ENCODE measurements at places on chromosomes 6 and 20. TPM values are rescaled to one million over a fixed set of nuclear protein-coding genes. Genes with fewer than 3 reads are reported as not detected.

TRIM40 gene
- not detected for total RNA-seq

ZSCAN23 gene
- 2.0 TPM for total RNA-seq

KCNK5 gene
- total RNA-seq: 9.2 TPM

OR12D1 gene
- not detected for total RNA-seq

TSPO2 gene
- total RNA-seq: not detected

- H3K4me1 ChIP-seq: no peaks in the 10 kb centered on the region
- no peak overlapping the region for H3K27ac ChIP-seq
- no peaks in the 10 kb centered on the region for H3K36me3 ChIP-seq
Measured at GRCh38 chr6:3825331-3825831, 23.8 kb upstream of the FAM50B start.

GRCh38 chr6:10518557-10519407 lies 2.4 kb upstream of the GCNT2 start:
- H3K27me3 ChIP-seq: no peaks in the 10 kb centered on the region
- H3K4me3 ChIP-seq: no peak overlapping the region
- no peaks in the 10 kb centered on the region for H3K4me1 ChIP-seq
- H3K27ac ChIP-seq: no peak overlapping the region

GRCh38 chr20:1874450-1875182 lies 20.6 kb upstream of the SIRPA start:
- no peaks in the 10 kb centered on the region for H3K4me1 ChIP-seq
- no peak for DNase-seq
- H3K27ac ChIP-seq: no peak overlapping the region
- peaks cover 15% of the 10 kb centered on the region for H3K27me3 ChIP-seq
- no peak overlapping the region for H3K4me3 ChIP-seq
- no peaks in the 10 kb centered on the region for H3K36me3 ChIP-seq

GRCh38 chr6:131136021-131136786 lies 937 bp downstream of the AKAP7 start:
- H3K36me3 ChIP-seq: peaks cover 1% of the 10 kb centered on the region
- H3K4me3 ChIP-seq: peak overlapping the region; percentile 85
- H3K27ac ChIP-seq: peak overlapping the region; percentile 83
- peaks cover 13% of the 10 kb centered on the region for H3K4me1 ChIP-seq

DNA sequence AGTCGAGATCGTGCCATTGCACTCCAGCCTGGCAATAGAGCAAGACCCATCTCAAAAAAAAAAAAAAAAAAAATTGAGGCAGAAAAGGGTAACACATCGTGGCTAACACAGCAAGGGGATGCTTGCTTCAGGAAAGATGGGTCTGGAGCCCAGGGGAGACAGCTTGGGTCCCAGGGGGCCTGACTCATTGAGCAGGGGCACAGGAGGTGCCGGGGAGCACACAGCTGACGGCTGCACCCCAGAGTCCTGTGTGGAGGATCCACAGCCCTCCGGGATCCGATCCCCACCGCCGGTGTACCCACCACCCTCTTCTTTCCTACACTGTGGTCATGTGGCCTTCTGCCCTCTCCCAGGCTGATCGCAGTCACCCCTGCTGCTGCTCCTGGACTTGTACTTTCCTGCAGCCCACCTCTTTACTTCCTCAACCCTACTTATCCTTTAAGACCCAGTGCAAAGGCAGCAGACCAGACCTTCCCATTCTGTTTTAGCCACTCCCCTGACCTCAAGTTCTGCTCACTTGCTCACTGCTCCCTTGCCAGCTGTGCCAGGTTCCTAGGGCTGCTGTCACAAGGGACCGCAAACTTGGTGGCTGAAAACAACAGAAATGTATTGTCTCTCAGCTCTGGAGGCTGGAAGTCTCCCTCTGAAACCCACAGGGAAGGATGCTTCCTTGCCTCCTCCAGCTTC lies 17.6 kb upstream of the EZR start:
- no peaks in the 10 kb centered on the region for H3K27me3 ChIP-seq
- DNase-seq: no peak
- H3K4me1 ChIP-seq: no peaks in the 10 kb centered on the region
- no peak overlapping the region for H3K27ac ChIP-seq
- no peaks in the 10 kb centered on the region for H3K36me3 ChIP-seq
- no peak overlapping the region for H3K4me3 ChIP-seq

- H3K27ac ChIP-seq: no peak overlapping the region
- H3K4me1 ChIP-seq: peaks cover 39% of the 10 kb centered on the region
- H3K27me3 ChIP-seq: no peaks in the 10 kb centered on the region
- H3K36me3 ChIP-seq: no peaks in the 10 kb centered on the region
- DNase-seq: peak; percentile 21
Measured at GRCh38 chr6:16711546-16712254, 49.6 kb downstream of the ATXN1 start.

GRCh38 chr6:130928158-130928912 lies 101.1 kb downstream of the SMLR1 start:
- H3K36me3 ChIP-seq: no peaks in the 10 kb centered on the region
- DNase-seq: no peak
- H3K27ac ChIP-seq: no peak overlapping the region
- no peaks in the 10 kb centered on the region for H3K27me3 ChIP-seq
- H3K4me3 ChIP-seq: no peak overlapping the region
- no peaks in the 10 kb centered on the region for H3K4me1 ChIP-seq

- no peak overlapping the region for H3K27ac ChIP-seq
- H3K36me3 ChIP-seq: no peaks in the 10 kb centered on the region
- peaks cover 4% of the 10 kb centered on the region for H3K27me3 ChIP-seq
- DNase-seq: no peak
Measured at GRCh38 chr6:110520209-110520965, 44.0 kb upstream of the SLC22A16 start.

DNA sequence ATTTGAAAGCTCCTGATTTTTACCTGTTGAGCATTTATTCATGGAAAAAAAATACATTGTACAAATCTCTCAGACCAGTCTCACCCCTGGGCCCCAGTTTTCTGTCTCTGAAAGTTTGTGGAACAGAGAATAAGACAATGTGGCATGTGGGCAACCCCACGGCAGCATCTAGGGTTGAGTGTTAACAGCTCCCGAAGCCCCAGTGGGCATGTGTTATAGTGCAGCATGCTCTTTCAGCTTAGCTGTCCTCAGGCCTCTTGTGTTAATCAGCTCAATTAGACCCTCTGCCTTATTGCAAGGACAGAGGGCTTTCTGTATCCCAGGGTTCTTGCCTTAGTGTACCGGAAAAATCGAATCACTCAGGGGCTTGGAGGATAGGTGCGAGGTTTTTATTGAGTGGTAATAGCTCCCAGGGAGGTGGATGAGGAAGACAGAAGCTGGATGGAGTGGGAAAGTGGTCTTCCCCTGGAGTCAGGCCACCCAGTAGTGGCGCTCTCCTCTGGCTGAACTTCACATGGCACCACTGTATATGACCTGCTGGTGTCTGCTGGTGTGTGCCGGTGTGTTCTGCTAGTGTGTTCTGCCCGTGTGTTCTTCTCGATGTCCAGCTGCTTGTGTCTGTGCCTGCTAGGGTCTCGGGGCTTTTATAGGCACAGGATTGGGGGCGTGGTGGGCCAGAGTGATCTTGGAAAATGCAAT lies 382.8 kb downstream of the EPM2A start:
- H3K27me3 ChIP-seq: peaks cover 6% of the 10 kb centered on the region
- H3K27ac ChIP-seq: no peak overlapping the region
- no peak overlapping the region for H3K4me3 ChIP-seq

DNA sequence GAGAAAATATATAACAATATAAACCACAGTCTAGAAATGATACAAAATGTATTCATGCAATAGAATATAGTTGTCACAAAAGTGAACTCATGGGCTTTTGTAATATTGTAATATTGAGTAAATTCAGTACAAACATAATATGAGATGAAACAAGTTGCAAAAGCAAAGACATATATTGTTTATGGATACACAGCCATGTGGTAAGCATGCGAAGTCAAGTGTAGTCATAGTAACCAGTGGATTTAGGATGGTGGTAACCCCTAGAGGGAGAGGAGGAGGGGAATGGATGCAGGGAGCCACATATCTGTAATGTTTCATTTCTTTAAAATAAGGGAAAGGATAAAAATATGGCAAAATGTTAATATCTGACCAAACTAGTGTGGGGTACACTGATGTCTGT lies 47.3 kb downstream of the ARMC2 start:
- peaks cover 12% of the 10 kb centered on the region for H3K4me1 ChIP-seq
- DNase-seq: no peak

GRCh38 chr20:40763646-40764295 lies 74.7 kb upstream of the MAFB start:
- H3K4me1 ChIP-seq: no peaks in the 10 kb centered on the region
- no peak overlapping the region for H3K27ac ChIP-seq
- H3K36me3 ChIP-seq: no peaks in the 10 kb centered on the region

GRCh38 chr6:155088856-155089255 lies 93.7 kb downstream of the TIAM2 start:
- no peaks in the 10 kb centered on the region for H3K27me3 ChIP-seq
- H3K4me1 ChIP-seq: no peaks in the 10 kb centered on the region
- DNase-seq: no peak
- no peak overlapping the region for H3K27ac ChIP-seq

- peaks cover 67% of the 10 kb centered on the region for H3K27me3 ChIP-seq
- no peak overlapping the region for H3K27ac ChIP-seq
- peaks cover 23% of the 10 kb centered on the region for H3K4me1 ChIP-seq
- H3K4me3 ChIP-seq: peak overlapping the region; percentile 22
Measured at GRCh38 chr6:77462359-77463307, 658 bp downstream of the HTR1B start.

DNA sequence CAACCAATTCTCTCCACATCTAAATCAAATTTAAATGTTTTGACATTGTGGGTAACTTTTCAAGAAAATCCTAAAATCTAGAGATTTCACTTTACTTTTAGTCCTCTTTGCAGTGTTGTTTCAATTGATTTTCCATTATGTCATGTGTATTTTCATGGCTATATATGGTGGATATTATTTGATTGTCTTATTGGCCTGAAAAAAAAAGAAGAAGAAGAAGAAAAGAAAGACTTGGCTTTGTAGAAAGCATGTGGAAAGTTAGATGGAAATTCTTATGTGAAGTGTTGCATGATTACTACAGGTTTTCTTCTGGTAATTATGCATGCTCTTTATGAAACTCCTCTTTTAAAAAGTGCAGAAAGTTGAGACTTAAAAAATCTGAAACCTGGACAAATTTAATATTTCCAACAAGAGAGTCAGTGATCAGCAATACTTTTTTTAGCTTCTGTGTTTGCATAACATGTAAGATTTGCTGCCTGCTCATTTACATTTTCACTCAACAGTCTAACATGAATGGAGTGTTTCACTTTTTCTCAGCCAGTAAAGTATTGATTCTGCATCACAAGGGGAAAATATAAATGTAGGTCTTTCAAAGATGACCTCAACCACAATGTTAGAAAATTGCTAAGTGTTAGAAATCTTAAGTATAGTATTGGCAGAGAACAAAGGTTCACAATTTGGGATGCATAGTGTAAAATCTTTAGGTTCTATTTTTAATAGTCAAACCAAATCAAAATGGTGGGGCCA lies 438.7 kb downstream of the BCKDHB start:
- H3K27me3 ChIP-seq: peaks cover 9% of the 10 kb centered on the region
- DNase-seq: no peak
- no peaks in the 10 kb centered on the region for H3K4me1 ChIP-seq
- no peak overlapping the region for H3K4me3 ChIP-seq

DNA sequence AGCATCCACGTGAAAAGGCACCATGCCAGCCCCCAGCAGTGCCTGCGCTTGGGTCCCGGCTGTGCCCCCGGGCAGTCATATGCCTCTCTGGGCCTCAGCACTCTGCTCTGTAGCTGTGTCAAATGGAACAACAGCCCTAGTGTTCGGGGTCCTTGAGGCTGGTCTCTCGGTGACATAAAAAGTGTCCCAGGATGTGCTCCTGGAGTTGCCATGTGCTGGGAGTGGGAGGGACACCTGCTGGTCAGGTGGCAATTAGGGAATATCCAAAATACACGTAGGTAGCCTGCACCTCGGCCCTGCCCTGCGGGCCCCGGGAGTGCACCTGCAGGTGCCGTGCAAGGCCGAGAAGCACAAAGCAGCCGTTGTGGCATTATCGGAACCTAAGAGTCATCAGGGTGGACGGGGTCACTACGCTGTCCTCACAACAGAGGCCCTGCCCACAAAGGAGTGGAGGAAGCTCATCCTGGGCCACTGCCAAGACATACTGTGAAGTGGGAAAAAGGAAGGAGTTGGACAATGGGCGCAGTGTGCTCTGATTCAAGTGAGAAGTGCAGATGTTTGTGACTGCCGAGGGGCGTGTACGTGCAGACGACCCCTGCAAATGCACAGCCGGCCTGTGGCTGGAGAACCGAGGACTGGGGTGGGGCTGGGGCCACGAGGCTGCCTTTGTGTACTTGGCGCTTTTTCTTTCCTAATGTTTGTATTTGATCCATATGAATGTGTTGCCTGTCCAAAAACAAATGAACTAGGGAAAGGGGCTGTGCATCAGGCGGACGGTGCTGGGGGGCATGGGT lies 24.6 kb downstream of the SLCO4A1 start:
- H3K4me1 ChIP-seq: no peaks in the 10 kb centered on the region
- no peak for DNase-seq
- peaks cover 19% of the 10 kb centered on the region for H3K36me3 ChIP-seq

GRCh38 chr6:169296622-169297021 lies 43.0 kb upstream of the THBS2 start:
- no peak overlapping the region for H3K4me3 ChIP-seq
- H3K36me3 ChIP-seq: no peaks in the 10 kb centered on the region
- no peak for DNase-seq
- H3K27ac ChIP-seq: no peak overlapping the region

GRCh38 chr6:70412252-70413113 lies 825 bp upstream of the FAM135A start:
- peak overlapping the region; percentile 73 for H3K27ac ChIP-seq
- H3K4me1 ChIP-seq: peaks cover 16% of the 10 kb centered on the region
- peaks cover 2% of the 10 kb centered on the region for H3K36me3 ChIP-seq
- no peak for DNase-seq
- no peaks in the 10 kb centered on the region for H3K27me3 ChIP-seq

Measured in activated naive CD4-positive, alpha-beta T cell treated with anti-CD3 and anti-CD28 coated beads for 36 hours (primary cell).